ENCODE measurements at places on chromosomes 6 and 20.
A peak's percentile ranks its signal among the peaks of the same experiment; 100 is the strongest.

- DNase-seq: peak; percentile 77
Measured at GRCh38 chr6:163457637-163458561, 43.4 kb downstream of the QKI start.

DNA sequence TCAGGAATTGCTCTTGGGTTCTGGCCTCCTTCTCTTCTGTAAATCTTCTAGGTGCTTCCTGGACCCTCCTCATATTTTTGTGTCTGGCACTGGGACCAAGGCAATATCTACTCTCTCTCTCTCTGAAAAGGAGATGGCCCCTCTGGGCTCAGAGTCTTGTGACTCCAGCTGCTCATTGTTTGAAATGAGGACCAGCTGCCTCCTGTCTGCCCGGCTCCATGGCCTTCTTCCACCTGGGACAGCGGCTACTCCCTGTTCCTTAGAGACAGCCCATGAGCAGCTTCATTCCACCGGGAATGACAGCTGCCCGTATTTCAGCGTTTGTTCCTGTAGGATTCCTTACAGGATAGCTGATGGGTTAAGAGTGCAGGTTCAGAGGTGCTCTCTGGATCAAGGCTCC, 2.9 kb downstream of the TGM3 start:
- DNase-seq: no peak

GRCh38 chr20:5039255-5039657, 37.9 kb upstream of the SLC23A2 start:
- no peak for DNase-seq

- no peak for DNase-seq
Measured at GRCh38 chr20:36279362-36279761, 26.8 kb upstream of the DLGAP4 start.

DNA sequence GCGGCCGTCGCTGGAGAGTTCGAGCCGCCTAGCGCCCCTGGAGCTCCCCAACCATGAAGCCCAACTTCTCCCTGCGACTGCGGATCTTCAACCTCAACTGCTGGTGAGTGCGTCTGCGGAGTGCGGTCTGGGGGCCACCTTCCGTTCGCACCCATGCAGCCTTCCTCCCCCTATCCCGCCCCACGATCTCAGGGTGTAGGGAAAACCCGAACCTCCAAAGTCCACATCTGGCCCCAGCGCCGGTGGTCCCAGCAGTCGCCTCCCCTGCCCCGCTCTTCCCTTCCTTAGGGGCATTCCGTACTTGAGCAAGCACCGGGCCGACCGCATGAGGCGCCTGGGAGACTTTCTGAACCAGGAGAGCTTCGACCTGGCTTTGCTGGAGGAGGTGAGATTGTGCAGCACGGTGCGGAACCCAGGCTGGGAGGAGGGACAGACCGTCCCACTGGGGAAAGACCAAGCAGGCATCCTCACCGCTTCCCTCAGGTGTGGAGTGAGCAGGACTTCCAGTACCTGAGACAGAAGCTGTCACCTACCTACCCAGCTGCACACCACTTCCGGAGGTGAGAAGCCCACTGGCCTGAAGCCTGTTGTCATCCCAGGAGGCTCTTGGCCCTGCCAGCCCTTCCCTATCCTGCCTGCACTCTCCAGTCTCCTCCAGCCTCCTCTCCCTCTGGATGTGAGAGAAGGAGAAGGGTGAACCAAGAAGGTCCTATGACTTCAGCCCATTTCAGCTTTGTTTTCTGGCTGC, 719 bp downstream of the SMPD2 start:
- peak; percentile 62 for DNase-seq

GRCh38 chr6:28586324-28586723, 60.6 kb downstream of the GPX5 start:
- DNase-seq: peak; percentile 11

DNA sequence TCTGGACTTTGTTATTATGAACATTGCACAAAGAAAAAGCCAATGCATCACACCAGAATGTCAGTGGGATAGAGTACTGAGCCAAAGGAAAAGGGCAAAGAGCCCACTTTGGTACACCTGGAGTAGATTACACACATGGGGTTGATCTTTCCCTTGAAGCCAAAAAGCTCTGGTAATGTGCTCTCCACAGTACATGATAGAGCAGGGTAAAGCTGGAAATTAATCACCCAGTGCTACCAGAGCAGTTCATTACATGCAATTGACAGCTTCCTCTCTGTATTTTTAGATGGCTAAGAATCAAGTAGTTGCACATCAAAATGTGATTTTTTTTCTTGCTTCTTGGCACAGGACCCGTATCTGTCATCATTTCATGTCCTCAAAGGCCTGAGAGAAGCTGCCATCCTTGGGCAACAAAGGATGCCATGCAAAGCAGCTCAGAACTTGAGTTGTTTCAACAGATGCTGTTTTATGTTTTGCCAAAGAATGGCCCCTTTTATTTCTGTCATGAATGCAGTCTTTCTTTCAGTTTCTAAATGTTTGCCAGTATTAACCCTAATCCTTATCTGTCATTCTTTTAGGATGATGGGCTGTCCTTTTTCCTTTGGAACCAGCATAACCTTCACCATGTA, 88.1 kb downstream of the HDGFL1 start:
- no peak for DNase-seq

- peak; percentile 12 for DNase-seq
Measured at GRCh38 chr6:50145125-50145524, 95.4 kb upstream of the DEFB112 start.
